ENCODE measurements at places on chromosomes 3 and 15.

- peak; percentile 39 for DNase-seq
These were observed 25.2 kb upstream of the RHCG start for GRCh38 chr15:89521605-89522004.

GRCh38 chr15:51245628-51246027, 92.8 kb downstream of the CYP19A1 start:
- DNase-seq = no peak

DNA sequence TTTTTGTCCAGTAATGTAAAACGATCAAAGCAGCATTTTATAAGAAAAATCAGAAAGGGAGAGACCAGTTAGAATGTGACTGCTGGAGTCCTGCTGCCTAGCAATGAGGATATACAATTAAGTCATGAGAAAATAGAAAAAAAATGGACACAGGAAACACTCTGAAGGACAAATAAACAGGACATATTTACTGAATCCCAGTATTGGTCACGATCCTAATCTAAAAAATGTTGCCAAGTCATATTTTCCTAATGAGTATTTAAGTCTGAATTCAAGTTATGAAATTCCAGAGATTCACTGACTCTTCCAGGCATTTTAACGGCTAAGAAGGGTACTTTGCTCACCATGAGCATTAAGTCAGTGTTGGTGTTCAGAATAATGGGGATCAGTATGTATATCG, 154.3 kb upstream of the CCDC54 start:
- DNase-seq = no peak

DNA sequence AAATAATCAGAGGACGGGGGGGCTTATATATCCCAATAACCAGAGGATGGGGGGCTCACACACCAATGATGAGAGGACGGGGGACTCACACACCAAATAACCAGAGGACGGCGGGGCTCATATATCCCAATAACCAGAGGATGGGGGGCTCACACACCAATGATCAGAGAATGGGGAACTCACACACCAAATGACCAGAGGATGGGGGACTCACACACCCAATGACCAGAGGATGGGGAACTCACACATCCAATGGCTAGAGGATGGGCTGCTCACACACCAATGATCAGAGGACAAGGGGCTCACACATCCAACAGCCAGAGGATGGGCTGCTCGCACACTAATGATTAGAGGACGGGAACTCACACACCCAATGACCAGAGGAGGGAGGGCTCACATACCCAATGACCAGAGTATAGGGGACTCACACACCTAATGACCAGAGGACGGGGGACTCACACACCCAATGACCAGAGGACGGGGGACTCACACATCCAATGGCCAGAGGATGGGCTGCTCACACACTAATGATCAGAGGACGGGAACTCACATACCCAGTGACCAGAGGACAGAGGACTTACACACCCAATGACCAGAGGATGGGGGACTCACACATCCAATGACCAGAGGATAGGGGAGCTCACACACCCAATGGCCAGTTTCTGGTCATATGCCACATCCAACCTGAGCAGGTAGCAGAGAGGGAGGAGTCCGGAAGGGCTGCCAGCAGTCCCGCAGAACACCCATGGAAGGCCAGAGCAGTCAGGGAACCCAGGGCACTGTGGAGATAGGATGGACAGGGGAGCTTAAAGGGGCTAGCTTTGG, 10.6 kb downstream of the RAB6B start:
- no peak for DNase-seq

DNA sequence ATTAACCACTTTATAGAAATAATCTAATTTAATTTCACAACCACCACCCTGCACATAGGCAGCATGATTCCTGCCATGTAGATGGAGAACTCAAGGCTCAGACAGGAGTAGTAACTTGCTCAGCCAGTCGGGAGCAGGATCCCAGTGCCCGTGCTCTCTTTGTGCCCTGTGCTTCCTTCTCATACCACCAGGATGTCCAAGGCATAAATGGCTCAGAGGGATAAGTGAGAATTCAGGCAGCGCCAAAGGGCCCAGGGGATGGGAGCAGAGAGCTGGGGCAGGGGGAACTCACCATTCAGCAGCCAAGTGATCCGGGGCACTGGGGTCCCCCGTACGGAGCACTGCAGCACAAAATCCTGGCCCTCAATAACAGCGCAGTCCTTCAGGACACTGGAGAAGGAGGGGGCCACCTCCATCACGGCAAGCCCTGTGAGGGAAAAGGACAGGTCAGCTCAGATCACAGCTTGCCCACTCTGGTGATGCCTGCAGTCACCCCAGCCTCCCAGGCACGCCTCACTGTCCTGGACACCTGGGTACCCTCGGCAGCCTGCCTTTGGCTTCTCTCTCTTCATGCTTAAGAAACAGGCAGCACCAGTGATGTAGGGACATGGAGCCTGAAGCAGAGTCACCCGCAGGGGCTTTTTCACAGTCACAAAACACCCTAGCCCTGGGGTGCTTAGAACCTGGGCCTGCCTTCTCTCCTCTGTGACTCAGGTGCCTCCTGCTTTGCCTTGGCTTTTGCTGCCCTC, 141.0 kb upstream of the HACD2 start:
- no peak for DNase-seq

DNA sequence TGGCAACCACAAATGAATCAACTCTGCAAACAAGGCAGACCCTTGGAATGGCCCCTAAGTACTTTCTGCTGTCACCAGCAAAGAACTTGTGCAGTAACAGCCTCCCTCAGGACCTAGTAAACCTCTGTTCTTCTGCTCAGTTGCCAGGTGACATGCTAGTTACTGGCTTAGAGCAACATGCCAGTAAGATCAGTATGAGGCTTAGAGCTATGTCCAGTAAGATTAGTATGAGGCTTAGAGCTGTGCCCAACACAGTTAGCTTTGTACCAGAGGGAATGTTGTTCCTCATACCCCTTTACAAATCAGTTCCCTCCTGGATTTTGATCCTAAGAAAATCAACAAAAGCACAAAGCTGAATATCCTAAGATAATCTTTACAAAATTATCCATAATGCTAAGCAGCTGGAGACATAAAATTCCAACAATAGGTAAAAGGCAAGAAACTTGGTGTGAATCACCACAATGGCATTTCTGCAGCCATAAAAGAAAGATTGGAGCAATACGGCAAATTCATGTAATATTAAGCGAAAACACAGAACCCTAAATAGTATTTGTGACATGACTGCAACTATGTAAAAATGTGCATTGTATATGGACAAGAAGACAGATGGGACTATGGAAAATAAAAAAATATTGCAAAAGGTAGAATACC, 107.3 kb upstream of the LPP start:
- no peak for DNase-seq

- no peak for DNase-seq
These were observed 346.1 kb downstream of the CHST2 start for GRCh38 chr3:143465666-143466065.

DNA sequence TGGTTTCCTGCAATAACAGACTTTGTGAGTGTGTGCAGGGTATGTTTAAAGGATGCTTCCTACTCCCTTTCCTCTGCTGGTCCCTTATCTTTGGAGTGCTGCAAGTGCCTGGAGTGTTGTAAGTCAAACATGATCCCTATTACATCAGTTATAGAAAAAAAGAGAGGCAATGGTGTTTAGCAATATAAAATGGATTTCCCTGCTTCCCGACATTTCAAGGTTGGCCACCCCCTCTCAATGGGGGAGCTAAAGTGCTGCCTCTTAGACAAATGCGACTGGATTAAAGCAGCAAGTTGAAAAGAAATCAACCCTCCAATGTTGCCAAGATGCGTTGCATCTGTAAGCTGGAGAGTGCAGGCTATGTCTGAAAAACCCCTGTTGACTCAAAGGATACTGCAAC, 203.1 kb upstream of the WNT5A start:
- DNase-seq = peak; percentile 0

- DNase-seq = no peak
These were observed 136.5 kb upstream of the RASGRP1 start for GRCh38 chr15:38701149-38701548.

DNA sequence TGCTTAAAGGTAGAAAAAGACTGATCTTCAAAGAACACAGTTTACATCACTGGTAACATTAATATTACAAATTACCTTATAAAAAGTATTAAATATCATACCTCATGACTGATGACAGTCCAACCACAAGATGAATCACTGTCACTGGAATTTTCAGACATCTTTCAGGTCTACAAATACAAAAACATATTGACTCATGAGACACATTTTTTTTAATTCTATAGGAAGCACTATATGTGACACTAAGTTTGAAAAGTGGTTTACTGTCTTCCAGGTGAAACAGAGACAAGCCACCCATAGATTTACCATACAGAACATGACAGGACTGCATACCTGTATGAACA, 18.9 kb downstream of the CCPG1 start:
- no peak for DNase-seq

DNA sequence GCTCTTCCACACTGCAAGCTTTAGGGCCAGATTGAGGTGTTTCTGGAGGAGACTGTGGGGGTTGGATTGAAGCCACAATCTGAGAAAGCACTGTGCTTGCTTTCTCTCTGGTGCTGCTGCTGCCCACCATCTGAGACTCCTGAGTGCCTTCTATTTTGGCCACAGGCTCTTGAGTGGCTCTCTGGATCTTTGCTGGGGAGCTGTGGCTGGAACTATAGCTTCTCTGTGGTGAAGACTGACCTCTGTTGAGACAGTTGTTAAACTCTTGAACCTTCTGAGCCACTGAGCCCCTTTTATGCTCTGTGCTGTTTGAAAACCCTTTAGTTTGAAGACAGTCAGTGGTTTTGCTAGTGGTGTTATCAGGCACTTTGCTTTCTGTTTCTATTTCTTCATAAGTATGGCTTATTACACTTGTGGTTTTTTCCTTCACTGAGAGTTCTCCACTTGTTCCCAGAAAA, 108.7 kb upstream of the TSPAN3 start:
- no peak for DNase-seq

GRCh38 chr15:90001683-90002427, 731 bp downstream of the ZNF710 start:
- DNase-seq = peak; percentile 80

DNA sequence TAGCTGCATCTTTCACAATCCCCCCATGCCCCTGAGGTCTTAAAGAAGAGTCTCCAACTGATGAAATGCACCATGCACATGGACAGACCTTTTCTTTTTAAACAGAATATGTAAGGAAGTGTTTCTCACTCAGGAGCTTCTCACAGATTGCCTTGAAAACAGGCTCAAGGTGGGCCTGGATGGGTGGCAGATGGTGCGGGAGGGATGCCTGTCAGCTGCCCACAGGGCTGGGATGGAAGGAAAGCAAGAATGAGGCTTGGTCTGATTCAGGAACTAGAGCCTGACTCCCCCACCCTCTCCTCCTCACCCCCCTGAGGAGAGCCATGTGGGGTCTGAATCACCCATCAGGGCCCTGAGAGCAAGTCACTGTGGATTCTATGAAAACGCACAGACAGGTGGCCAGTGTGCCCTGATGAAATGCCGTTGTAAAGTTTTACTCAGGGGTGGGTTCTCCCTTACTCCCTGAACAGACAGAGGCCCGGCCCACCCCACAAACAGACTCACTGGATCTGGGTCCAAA, 67.2 kb downstream of the UMPS start:
- DNase-seq = no peak

- DNase-seq = no peak
These were observed 24.5 kb downstream of the CCR9 start for GRCh38 chr3:45910892-45911291.

GRCh38 chr3:48561045-48561736, 2.4 kb downstream of the UCN2 start:
- peak; percentile 2 for DNase-seq

DNA sequence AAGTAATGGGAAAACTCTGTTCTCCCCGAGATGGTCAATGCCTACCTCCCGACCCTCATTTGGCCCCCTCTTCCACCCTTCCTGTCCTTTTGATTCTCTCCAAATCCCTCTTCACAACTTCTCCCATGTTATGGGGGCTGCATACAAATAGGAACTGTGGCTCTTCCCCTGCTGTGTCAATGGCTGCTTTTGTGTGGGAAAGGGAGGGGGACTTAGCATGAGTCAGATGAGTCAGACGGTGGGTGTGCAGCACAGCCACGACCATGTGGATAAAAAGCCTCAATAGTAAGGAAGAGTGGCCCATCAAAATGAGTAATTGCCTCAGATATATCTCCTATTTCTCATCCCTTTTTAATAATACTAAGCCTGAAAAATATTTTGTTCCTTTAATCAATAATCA, 31.9 kb downstream of the SPATA16 start:
- DNase-seq = no peak

- DNase-seq = no peak
These were observed 73.6 kb downstream of the TFG start for GRCh38 chr3:100782906-100783305.

GRCh38 chr3:133945381-133946095, 49.9 kb upstream of the RAB6B start:
- DNase-seq = no peak

DNA sequence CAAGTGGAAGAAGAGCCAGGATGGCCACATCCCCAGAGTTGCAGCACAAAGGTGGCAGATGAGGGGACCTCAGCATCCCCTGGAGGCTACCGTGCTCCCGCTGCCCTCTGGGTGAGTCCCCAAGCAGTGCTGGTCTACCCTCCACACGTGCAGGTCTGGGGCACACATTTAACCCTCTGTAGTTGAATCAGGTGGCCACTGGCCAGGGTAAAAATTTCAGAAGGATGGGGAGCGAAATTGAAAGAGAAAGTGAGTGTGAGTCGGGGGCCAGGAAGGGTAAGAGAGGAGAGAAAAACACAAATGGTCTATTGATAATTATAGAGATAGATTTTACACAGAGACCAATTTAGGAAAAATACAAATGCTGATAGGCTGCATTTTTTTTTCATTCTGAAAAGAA, 139.5 kb upstream of the EIF1B start:
- no peak for DNase-seq

- no peak for DNase-seq
These were observed 23.9 kb upstream of the SLC25A36 start for GRCh38 chr3:140917772-140918171.

DNA sequence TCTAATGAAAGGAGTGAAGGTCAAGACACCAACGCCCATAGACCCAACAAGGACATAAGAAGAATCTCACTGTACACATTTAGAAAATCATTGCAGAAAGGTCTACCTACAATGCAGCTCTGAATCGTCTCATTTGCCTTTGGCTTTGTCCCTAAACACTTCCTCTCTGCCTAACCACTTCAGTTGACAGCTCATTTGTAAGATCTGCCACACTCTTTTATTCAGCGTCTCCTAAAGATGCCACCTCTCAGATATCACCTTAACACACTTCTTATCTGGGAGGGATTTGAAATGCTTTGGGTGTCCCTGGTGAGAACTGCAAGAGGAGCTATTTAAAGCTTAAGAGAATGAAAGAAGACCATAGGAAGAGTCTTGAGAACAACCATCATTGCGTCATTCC, 38.7 kb downstream of the RAB27A start:
- DNase-seq = no peak

GRCh38 chr15:78906316-78906620, 33.6 kb downstream of the MORF4L1 start:
- DNase-seq = no peak

- no peak for DNase-seq
These were observed 975.3 kb upstream of the GBE1 start for GRCh38 chr3:82736696-82737277.

DNA sequence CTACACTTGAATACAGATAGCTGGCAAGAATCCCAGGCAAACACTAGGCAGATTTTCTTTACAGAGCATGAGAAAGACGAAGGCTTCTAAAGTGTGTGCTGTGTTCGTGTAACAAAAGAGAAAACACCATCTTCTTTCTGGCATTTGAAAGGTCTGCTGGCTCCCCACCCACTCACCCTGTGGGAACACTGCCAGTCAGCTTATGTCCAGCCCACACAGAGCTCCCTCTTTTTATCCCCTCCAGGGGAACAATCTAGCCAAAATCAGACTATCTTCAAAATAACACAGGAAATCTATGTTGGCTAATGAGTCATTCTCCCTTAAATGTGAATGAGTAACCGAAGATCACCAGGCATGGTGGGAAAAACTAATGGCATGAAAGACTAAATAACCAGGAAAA, 45.6 kb upstream of the PAQR5 start:
- no peak for DNase-seq
